ENCODE measurements at places on chromosomes 12 and 14.

DNA sequence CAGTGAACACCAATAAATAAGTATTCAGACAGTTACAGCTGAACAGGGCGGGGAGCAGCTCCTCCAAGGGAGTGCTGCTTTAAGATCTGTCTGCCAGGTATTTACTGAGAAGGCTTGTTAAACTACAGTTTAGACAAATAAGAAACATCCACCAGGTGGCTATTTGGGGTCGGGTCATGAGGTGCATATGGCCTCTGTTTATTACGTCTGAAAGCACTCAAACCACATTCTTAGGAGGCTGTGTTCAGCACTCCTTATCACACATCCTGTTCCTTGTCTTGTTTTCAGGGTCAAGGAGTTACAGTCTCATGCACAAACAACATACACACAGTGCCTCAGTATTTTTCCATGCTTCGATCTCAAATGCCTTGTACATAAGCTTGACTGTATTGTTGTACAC, 78.8 kb downstream of the KCNMB4 start:
- DNase-seq: no peak

DNA sequence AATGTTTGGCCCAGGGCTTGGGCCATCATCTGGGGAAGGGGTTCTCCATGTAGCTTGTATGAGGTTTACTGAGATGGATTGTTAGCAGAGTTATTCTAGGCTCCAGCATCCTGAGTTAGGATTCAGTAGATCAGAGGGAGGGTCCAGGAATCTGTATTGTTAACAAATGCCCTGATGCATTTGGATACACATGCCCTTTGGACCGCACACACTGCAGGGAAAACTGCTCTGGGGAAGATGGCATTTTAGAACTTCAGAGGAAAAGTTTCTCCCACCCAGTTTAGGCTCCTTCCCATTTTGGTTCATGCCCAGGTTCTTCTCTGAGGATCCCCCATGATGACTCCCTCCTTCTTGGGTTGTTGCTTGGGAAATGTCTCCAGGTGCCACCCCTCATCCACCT, 193.3 kb downstream of the KTN1 start:
- no peak for DNase-seq

- DNase-seq: no peak
These were observed 396.2 kb downstream of the NUAK1 start for GRCh38 chr12:105742567-105742874.

GRCh38 chr12:13204428-13204827, 7.9 kb downstream of the EMP1 start:
- DNase-seq: no peak

GRCh38 chr14:37591311-37591940, 3.6 kb downstream of the FOXA1 start:
- no peak for DNase-seq

GRCh38 chr12:121974026-121974985, 47.4 kb upstream of the BCL7A start:
- DNase-seq: no peak

GRCh38 chr12:104858611-104859543, 99.2 kb downstream of the SLC41A2 start:
- DNase-seq: no peak

GRCh38 chr14:53882684-53883083, 73.9 kb downstream of the BMP4 start:
- no peak for DNase-seq

DNA sequence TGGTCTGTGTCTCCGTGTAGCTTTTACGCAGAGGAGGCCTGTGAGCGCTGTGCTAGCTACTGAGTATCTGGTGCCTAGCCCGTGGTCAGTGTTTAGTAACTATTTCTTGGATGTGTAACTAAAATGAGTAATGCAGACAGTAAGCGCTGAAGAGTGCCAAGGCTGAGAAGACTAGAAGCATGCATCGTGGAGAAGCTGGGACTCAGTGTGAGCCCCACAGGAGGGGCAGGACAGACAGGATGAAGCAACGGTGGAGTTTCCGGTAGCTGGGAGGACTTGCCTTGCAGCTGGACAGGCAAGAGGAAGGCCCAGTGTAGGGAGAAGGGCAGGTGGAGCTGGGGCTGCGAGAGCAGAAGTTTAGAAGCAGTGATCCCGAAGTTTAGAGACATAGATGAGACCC, 233.4 kb upstream of the FKBP4 start:
- no peak for DNase-seq

DNA sequence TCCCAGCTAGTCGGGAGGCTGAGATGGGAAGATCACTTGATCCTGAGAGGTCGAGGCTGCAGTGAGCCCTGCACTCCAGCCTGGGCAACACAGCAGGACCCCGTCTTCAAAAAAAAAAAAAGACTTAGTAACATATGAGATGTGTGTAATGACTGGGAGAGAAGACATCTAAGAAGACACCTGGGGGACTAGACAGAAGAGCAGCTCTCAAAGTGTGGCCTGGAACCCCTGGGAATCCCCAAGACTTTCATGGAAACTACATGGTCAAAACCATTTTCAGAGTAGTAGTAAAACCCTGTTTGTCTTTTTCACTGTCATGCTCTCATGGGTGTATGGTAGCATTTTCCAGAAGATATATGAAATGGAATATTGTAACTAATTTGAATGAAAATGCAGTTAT, 45.3 kb downstream of the R3HDM2 start:
- DNase-seq: no peak

GRCh38 chr12:54991161-54991990, 6.8 kb upstream of the TESPA1 start:
- DNase-seq: peak; percentile 4

DNA sequence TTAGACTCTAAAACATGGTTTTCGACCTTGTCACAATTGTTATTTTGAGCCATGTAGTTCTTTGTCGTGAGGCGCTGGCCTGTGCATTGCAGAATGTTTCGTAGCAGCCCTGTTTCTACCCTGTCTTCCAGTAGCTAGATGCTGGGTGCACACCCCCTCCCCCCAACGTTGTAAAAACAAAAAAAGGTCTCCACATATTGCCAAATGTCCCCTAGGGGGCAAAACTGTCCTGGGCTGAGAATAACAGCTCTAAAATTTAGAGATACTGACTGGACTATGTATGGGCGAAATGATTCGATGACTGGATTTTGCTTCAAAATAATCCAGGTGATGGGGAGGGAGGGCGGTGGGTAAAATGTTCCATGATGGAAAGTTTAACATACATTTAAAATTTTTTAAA, 126.1 kb upstream of the FUT8 start:
- no peak for DNase-seq

DNA sequence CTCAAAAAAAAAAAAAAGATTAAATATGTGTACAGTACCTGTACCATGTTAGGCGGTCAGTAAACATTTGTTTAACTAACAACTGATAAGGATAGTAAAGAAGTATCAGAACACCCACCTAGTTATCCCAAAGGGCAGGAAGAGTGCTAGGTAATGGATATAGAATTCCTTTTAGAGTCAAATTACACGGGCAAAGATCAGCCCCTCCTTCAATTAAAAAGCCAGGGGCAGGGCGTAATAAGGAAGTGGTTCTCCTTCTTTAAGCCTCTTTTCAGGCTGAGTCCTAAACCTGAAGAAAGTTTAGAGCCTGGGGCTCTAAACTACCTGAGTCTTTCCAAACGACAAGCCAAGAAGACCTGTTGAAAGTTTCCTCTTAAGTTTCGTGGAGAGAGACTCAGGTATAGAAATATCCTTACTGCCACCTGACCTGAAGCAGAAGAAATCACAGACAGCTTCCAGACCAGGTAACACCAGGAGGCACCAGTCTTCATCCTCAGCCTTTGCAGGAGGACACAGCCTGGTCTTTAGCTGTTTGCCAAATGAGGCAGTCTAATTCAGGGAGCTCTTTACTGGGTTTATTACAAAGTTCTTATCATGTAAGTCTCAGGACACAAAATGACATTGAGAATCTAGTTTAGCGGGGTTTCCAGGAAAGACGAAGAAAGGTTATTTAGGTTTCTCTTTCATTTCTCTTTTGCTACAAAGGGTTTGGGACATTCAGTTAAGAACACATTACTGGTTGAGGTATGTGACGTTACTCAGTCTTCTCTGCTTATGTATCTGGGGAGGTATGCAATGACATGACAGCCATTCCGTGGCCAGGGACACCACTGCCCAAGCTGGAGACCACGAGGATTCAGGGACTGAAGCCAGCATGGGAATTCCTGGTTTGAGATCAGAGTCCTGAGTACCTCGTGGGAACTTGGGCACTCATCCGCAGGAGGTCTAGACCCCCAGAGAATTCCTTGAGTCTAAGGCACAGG, at the start of gene BCL2L14:
TSS of gene BCL2L14 (plus strand) at position 266 of the 983 bp plus-strand sequence. CDS start 8,367 bp downstream, outside the sequence.
- no peak for DNase-seq

GRCh38 chr14:24612196-24612595, 2.7 kb upstream of the GZMH start:
- no peak for DNase-seq

DNA sequence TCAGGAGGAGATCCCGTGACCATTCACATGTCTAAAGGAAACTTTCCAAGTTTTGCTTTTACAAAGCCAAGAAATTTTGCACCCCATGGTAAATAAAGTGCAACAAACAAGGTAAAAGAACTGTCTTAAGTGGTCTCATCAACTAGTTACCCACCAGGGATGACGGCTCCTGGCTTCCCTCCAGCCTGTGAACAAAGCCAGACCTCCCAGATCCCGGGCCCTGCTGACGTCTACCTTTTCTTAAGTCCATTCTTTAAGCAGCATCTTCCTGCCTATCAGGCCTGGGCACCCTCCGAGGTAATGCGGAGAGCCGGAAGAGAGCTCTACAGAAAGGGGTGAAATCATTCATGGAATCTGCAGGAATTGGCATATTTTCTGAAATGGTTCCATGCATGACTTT, 58.0 kb upstream of the DAAM1 start:
- no peak for DNase-seq

DNA sequence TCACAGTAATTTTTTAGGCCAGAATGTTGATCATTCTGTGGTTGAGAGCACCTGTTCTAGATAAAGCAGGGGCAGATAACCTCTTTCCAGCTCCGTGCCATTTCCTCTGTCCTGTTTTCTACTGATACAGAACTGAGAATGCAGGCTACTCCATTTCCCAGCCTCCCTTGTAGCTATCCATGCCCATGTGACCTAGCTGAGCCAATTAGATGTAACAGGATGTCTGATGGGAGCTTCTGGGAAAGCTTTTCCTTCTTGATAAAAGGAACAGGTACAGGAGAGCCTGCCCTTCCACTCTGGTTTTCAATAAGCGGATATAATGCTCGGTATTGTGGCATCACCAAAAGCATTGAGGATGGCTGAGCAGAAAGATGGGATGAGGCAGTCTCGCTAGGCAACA, 54.2 kb downstream of the LRRC74A start:
- DNase-seq: no peak

- DNase-seq: no peak
These were observed 11.7 kb downstream of the BEST3 start for GRCh38 chr12:69687390-69687789.

- no peak for DNase-seq
These were observed 1.4 kb upstream of the RDH11 start for GRCh38 chr14:67697006-67697405.

- DNase-seq: no peak
These were observed 79.4 kb upstream of the PLEKHG7 start for GRCh38 chr12:92623386-92623785.

GRCh38 chr12:106273491-106273890, 25.7 kb upstream of the CKAP4 start:
- DNase-seq: no peak

DNA sequence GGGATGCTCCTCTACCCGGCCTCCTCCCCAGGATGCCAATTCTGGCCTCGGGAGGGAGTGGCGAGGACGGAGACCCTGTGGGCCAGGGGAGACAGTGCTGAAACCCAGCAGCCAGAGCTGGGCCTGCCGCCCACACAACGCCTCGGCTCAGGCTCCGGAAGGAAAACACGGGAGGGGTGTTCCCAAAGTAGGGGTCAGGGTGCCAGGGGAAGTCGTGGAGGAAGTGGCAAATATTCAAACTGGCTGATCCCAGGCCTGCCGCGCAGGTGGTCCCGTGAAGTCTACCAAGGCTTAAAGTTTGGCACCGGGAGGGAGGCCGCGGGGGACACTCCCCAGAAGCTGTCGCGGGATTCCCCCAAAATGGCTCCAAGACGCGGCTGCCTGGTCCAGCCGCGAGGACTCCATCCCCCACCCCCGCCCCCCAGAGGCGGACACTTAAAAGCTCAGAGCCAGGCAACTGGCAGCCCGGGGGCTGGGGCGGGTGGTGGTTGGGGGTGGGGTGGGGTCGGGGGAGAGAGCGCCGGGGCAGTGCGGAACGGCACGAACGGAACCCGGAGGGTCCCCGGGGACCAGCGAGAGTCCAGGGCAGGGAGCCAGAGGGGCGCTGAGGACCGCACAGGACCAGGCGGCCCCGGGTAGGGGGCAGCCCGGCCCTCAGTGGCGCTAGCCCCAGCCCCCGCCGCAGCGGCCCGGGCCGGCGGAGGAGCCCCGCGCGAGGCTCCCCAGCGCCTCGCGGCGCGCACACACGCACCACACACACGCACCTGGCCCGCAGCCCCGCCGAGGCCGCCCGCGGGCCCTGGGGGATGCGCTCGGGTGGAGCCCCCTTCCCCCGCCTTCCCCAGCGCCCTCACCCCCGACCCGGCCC, 20.0 kb downstream of the BEGAIN start:
- no peak for DNase-seq

DNA sequence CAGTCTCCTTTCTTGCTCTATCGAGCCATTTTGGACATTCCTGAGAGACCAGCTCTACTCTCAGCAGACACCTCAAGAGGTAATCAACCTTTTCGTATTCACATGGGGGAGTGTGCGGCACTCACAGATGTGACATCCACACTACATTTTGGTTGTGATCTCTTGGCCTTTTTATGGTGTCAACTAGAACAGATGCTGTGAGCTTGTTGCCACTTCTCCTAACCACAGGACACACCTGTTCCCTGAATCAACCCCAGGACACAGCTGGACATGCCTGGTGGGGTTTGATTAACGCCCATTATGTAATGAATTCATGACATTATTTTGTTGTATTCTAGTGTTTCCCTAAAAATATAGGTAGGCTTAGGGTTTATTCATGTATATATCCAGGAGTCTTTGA, 1143.6 kb downstream of the TMEM121 start:
- no peak for DNase-seq

GRCh38 chr12:88706286-88706685, 126.0 kb upstream of the KITLG start:
- no peak for DNase-seq

- no peak for DNase-seq
These were observed 3.1 kb downstream of the DIO3 start for GRCh38 chr14:101564444-101564776.

DNA sequence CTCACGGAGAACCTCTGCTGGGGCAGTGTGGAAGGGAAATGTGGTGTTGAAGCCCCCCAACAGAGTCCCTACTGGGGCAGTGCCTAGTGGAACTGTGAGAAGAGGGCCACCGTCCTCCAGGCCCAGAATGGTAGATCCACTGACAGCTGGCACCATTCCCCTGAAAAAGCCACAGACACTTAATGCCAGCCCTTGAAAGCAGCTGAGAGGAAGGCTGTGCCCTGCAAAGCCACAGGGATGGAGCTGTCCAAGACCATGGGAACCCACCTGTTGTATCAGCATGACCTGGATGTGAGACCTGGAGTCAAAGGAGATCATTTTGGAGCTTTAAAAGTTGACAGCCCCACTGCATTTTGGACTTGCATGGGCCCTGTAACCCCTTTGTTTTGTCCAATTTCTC, 363.5 kb upstream of the PRICKLE1 start:
- DNase-seq: no peak

GRCh38 chr12:89731089-89731488, 22.5 kb upstream of the ATP2B1 start:
- no peak for DNase-seq
